ENCODE measurements at places on chromosomes 2 and 18. TPM values are rescaled to one million over a fixed set of nuclear protein-coding genes. Genes with fewer than 3 reads are reported as not detected.

Gene PDE6D
- total RNA-seq, result 24.7 TPM

Gene PRKAG3
- total RNA-seq, result not detected

Gene TXNDC2
- total RNA-seq, result not detected

Gene NAT8
- total RNA-seq, result not detected

Gene CGREF1
- total RNA-seq, result 0.57 TPM

Gene OR6B3
- total RNA-seq, result not detected

Gene FSHR
- total RNA-seq, result 6.5 TPM

Gene GALR1
- 0.04 TPM for total RNA-seq

Gene IL37
- not detected for total RNA-seq

DNA sequence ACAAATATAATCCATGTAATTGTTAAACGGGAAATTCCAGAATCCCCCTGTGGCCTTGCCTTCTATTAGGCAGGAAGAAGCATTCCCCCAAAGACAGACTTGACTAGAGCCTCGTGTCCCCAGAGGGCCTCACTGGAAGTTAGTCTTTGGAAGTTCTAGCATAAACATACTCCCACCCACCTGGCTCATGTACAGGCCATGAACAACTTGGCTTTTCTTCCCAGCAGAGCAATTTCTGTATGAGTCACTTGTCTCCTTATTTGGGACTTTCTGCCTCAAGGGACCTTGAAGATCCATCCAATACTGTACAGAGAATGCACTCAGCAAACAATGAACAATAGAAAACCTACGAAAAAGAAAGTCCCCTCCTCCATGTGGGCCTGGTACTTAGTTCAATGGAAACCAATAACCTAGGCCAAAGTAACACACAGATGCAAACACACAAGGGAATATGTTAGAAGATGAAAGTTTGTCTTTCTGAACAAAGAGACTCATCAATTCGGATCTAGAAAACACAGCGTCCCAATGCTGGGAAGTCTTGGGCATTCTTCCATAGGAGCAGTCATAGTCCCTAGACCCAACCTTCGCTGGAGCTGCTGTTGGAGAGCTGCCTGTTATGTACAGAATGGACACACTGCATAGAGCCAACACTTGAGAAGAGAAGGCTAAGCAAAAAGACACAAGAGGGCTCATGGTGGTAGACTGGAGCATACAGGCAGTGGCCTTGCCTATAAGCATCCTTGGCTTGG lies 303.5 kb downstream of the HRH4 start:
- H3K36me3 ChIP-seq, result no peaks in the 10 kb centered on the region
- no peak overlapping the region for H3K27ac ChIP-seq
- H3K27me3 ChIP-seq, result no peaks in the 10 kb centered on the region
- no peaks in the 10 kb centered on the region for H3K4me1 ChIP-seq
- DNase-seq, result no peak

DNA sequence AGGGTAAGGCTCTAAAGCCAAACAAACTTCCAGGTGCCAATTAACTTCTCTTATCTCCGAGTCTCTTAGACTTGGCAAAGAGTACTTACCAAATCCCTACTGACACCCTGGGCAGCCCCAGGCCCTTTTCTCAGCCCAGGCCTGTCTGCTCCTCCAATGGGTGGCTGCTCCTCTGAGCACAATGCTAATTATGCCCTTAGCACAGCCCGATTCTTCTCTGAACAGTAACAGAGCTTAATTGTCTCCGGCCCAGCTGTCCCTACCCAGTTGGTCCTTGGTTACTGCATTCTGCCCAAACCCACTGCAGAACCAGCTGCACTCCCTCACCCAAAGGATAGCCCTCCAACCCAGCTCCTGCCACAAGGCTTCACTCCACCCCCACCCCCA lies 110.3 kb downstream of the SMAD7 start:
- no peak for DNase-seq
- no peaks in the 10 kb centered on the region for H3K36me3 ChIP-seq
- H3K4me1 ChIP-seq, result peaks cover 25% of the 10 kb centered on the region
- H3K27me3 ChIP-seq, result no peaks in the 10 kb centered on the region
- no peak overlapping the region for H3K4me3 ChIP-seq
- no peak overlapping the region for H3K27ac ChIP-seq

GRCh38 chr2:3535794-3536681 lies 16.7 kb upstream of the ADI1 start:
- H3K27me3 ChIP-seq, result no peaks in the 10 kb centered on the region
- peak overlapping the region; percentile 14 for H3K27ac ChIP-seq
- peaks cover 11% of the 10 kb centered on the region for H3K36me3 ChIP-seq

GRCh38 chr2:109399066-109399465 lies 214.7 kb downstream of the SEPTIN10 start:
- H3K4me1 ChIP-seq, result no peaks in the 10 kb centered on the region
- no peak overlapping the region for H3K27ac ChIP-seq
- H3K27me3 ChIP-seq, result no peaks in the 10 kb centered on the region
- no peak for DNase-seq
- no peak overlapping the region for H3K4me3 ChIP-seq
- no peaks in the 10 kb centered on the region for H3K36me3 ChIP-seq

DNA sequence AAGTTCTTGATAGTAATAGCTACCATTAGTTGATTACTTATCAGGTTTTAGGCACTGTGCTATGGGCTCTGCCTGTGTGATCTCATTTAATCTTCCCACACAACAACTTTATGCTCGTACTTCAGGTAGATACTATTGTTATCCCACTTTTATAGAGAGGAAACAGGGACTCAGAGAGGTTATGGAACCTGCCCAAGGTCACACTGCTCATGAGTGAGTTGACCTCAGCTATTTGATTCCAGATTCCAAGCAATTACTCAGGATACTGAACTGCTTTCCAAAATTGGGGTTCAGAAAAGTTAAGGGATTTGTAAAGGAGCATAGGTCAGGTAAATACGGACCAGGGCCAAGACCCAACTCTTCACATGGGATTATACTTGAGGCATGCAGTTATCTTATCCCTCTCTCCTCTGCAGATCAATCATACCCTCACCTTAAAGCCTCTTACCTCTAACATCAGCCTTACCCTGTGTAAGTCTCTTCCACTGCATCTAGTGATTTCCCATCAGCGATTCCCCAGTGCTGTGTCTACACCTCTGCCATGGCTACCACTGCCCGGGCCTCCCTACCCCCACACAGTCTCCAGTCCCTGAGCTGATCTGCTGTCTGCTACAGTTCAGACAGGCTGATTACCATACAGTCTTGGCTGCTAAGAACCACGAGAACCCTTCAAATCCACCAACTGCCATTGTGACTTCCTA lies 74.4 kb downstream of the ANTXR1 start:
- no peaks in the 10 kb centered on the region for H3K36me3 ChIP-seq
- H3K27me3 ChIP-seq, result no peaks in the 10 kb centered on the region
- H3K4me3 ChIP-seq, result no peak overlapping the region
- no peaks in the 10 kb centered on the region for H3K4me1 ChIP-seq

- no peak overlapping the region for H3K27ac ChIP-seq
- H3K27me3 ChIP-seq, result no peaks in the 10 kb centered on the region
Measured at GRCh38 chr2:44342854-44343253, 18.4 kb downstream of the PREPL start.

- H3K27me3 ChIP-seq, result no peaks in the 10 kb centered on the region
- no peaks in the 10 kb centered on the region for H3K4me1 ChIP-seq
- H3K27ac ChIP-seq, result no peak overlapping the region
- H3K36me3 ChIP-seq, result peaks cover 6% of the 10 kb centered on the region
- peak overlapping the region; percentile 83 for H3K4me3 ChIP-seq
Measured at GRCh38 chr2:69827796-69828540, 1.5 kb upstream of the GMCL1 start.

Measured in endodermal cell (in vitro differentiated cells).